A549 treated with CORT108297 at 1 μM for 4 hours (cell line): ENCODE measurements at places on chromosomes 12 and 14. TPM values are rescaled to one million over a fixed set of nuclear protein-coding genes. Genes with fewer than 3 reads are reported as not detected.

The NRL gene
- total RNA-seq: 0.60 to 1.1 TPM (median 0.97 TPM) in 5 replicates

The LAG3 gene
- total RNA-seq: 0.65 to 2.0 TPM (median 1.3 TPM) in 5 replicates

The C1QL4 gene
- total RNA-seq: 3.9 to 6.6 TPM (median 5.7 TPM) in 5 replicates

The SRGAP1 gene
- total RNA-seq: 9.1 to 11.4 TPM (median 10.6 TPM) in 5 replicates

The TMPRSS12 gene
- not detected in 5 replicates for total RNA-seq

The THAP2 gene
- total RNA-seq: 2.9 to 5.4 TPM (median 5.1 TPM) in 5 replicates

The DLGAP5 gene
- 26.3 to 44.6 TPM (median 32.0 TPM) in 5 replicates for total RNA-seq

The GPRC5A gene
- total RNA-seq: 308 to 507 TPM (median 449 TPM) in 5 replicates
